ENCODE measurements at places on chromosomes 1 and 21.

GRCh38 chr1:24077278-24077978 lies 34.5 kb downstream of the MYOM3 start:
- no peak for DNase-seq

- no peak for DNase-seq
Observed at GRCh38 chr1:119266386-119266785, 102.2 kb upstream of the HAO2 start.

- DNase-seq = no peak
Observed at GRCh38 chr1:236033336-236033735, 31.6 kb downstream of the NID1 start.

- DNase-seq = no peak
Observed at GRCh38 chr1:210586771-210587170, 258.1 kb downstream of the HHAT start.

- no peak for DNase-seq
Observed at GRCh38 chr21:27813344-27813743, 846.5 kb upstream of the ADAMTS5 start.

- DNase-seq = no peak
Observed at GRCh38 chr1:106754957-106755356, 301.5 kb upstream of the PRMT6 start.

DNA sequence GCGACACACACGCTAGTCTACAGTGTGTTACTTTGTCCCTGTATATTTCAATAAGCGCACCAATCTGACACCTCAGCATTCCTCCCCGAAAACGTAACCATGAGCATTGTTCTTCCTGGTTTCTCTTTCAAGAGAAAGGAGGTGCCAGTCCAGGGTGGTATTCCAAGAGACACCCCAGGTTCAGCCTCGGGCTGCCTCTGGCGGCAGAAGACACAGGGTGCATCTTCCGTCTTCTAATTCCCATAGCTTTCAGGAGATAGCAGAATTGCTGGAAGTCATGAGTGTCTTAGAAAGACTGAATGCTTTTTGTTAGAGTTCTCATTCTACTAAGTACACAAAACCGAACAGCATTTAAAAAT lies 15.9 kb upstream of the RGS8 start:
- no peak for DNase-seq
